Airway epithelial cell (primary cell): ENCODE measurements at places on chromosomes 3 and 15. TPM values are rescaled to one million over a fixed set of nuclear protein-coding genes. Genes with fewer than 3 reads are reported as not detected.

ZIC4 gene
- total RNA-seq, result not detected in 2 replicates

ALDH1A2 gene
- total RNA-seq, result not detected in 2 replicates

KNG1 gene
- total RNA-seq, result not detected in 2 replicates

CYP8B1 gene
- not detected in 2 replicates for total RNA-seq

KNL1 gene
- total RNA-seq, result 12.6 and 20.0 TPM in 2 replicates

CAMK2N2 gene
- 0.07 TPM in 1 of 2 replicates, not detected in the other for total RNA-seq
